ENCODE measurements at places on chromosomes 1 and 21. TPM values are rescaled to one million over a fixed set of nuclear protein-coding genes. Genes with fewer than 3 reads are reported as not detected.

- DNase-seq = no peak
Measured at GRCh38 chr1:234132795-234133194, 228.3 kb downstream of the SLC35F3 start.

DNA sequence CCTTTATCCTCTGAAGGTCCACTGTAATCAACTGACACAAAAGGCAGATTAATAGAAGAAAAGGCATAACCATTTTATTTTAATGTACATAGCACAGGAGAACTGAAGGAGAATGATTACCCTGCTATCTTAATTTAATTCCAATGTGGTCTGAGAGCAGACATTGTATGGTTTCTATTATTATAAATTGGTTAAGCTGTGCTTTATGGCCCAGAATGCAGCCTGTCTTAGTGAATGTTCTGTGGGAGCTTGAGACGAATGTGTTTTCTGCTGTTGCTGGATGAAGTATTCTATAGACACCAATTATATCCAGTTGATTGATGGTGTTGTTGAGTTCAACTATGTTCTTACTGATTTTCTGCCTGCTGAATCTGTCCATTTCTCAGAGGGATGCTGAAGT lies 25.0 kb upstream of the SLC2A1 start:
- no peak for DNase-seq

DNA sequence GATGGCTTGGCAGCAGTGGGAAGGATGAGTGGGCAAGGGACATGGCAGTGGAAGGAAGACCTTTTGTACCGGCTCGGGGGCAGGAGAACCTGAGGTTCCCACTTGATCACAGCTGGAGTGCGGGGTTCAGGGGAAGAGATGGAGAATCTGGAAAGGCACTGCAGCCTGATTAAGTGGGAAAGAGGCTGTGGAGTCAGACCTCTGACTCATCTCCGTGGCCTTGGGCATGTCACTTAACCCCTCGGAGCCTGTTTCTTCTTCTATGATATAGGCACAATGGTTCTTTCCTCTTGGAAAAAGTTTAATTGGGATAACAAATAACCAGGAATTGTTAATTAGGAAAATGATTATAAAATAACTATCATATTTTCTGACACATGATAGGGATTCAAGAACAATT lies 13.1 kb upstream of the TMEM61 start:
- no peak for DNase-seq

GRCh38 chr1:40337443-40337842 lies 20.4 kb upstream of the COL9A2 start:
- no peak for DNase-seq

GRCh38 chr1:191629836-191630235 lies 528.4 kb upstream of the RGS18 start:
- peak; percentile 9 for DNase-seq

DNA sequence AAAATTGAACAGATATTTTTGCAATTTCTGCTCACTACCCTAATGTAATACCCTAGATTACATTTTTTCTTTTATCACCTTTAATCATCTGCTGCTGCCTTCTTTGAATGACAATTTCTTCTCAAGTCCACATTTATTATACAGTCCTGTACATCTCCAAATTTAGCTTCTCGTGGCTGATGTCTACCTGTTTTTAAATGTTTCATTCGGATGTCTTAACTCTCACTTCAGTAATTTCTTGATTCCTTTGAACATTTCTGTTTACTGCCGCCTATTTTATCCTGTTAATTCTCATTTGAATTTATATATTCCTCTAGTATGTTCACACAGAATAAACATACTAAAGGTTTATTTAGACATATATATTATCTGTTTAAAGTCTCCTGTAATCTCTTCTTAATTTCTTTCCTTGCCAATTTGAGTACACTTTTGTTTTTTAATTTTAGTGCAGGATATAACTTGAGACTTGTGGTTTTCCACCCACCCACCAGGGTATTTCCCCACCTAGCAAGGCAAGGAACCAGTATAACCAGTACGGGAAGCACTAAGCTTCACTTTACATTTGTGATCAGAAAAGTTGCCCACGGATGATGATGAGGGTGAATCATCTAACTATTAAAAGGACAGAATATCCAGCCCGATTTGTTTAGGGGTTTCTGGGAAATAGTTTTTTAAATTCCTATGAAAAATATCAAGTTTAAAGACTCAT lies 12.7 kb downstream of the INSL5 start:
- DNase-seq = no peak

DNA sequence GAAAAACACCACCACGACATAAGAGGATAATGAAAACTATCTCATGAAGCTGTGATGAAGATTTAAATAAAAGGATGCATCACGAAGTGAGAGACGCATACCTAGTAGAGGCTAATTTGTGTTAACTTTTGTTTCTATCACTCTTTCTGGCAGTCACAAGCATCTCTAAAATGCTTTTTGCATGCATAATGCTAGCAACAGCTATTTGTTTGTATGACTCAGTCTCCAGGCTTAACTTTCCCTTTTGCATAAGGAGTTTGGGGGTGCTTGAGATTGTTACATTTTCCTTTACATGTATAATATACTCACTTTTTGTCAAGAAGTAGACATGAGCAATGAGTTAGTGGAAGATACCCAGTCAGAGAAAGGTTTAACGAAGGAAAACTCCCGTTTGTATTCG lies 385.4 kb downstream of the DISC1 start:
- no peak for DNase-seq

DNA sequence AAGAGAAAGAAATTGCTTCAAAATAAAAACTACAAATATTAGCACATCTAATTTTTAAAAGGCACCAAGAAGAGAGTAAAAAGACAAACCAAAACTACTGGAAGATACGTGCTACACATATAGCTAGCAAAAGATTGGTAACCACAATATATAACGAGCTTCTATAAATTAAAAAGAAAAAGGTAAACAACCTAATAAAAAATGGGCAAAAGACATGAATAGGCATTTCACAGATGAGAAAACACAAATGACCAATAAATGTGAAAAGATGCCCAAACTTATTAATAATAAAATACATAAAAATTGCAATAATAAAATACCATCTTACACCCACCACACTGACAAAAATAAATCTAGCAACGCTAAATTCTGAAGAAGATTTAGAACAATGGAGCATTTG lies 26.2 kb downstream of the LEMD1 start:
- DNase-seq = no peak

GRCh38 chr21:25503981-25504380 lies 103.3 kb downstream of the MRPL39 start:
- DNase-seq = no peak

GRCh38 chr1:177969825-177970371 lies at the start of gene SEC16B:
SEC16B (minus strand) TSS chr1:177970058; CDS start chr1:177967981, 2,077 bp downstream.
- peak; percentile 80 for DNase-seq

DNA sequence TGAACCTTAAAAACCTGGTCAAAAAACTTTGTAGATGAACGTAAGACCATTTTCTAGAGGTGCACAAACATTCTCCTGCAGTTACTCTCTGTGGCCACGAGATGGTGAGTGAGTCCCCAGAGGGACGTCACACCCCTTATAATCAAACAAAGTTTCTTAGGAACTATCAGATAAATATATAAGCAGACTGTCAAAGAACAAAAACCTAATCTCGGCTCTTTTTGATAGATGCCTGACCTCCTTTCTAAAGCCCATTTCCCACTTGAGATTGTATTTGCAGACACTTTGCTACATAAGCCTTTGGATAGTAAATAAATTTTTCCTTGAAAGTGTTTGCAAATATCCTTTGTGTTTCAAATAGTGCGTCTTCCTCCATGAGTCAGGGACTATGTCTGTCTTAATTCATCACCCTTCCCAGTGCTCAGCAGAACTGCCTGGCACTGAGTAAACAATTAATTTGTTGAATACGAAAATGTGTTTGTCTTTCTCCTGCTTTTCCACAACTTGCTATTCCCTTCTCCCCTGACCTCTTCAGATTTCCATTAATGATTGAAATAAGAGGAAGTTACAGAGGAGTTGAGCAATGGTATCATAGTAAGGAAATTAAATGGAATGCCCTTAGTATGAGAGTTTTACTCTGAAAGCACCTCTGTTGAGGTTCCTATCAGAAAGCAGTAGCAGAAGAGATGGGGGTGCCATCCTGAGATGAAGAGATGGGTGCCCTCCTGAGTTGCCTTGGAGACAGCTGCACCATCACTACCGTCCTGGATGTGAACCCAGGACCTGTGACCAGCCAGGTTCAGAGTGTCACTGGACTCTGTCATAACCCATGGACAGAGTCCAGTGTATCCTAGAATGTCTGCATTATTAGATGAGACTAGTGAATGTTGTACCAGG lies 57.8 kb upstream of the RAVER2 start:
- peak; percentile 29 for DNase-seq

- no peak for DNase-seq
Measured at GRCh38 chr1:29835874-29836273, 599.6 kb downstream of the PTPRU start.

GRCh38 chr1:101188331-101188730 lies 48.5 kb upstream of the S1PR1 start:
- DNase-seq = no peak

GRCh38 chr1:143604887-143605286 lies 366.9 kb downstream of the FAM72C start:
- no peak for DNase-seq

DNA sequence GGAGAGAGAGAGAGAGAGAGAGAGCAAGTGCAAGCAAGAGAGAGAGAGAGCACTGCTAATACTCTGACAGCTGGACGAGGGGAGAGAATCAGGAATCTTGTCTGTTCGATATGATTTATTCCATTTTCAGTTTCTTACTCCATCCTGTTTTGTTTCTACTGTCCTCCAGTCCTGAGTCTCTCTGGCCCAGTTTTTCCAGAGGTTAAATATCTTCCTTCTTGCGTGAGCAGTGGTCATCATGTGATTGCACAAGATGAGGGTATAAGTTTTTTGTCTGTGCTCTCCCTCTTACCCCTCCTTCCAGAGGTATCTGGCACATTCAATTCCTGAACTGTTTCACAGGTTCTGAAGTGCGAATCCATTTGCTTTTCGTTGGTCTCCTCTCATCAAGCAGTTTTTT lies 16.8 kb downstream of the UBE2U start:
- DNase-seq = no peak

- no peak for DNase-seq
Measured at GRCh38 chr1:11227106-11228077, 35.0 kb downstream of the MTOR start.

- no peak for DNase-seq
Measured at GRCh38 chr1:25485536-25486411, 55.1 kb downstream of the MACO1 start.

DNA sequence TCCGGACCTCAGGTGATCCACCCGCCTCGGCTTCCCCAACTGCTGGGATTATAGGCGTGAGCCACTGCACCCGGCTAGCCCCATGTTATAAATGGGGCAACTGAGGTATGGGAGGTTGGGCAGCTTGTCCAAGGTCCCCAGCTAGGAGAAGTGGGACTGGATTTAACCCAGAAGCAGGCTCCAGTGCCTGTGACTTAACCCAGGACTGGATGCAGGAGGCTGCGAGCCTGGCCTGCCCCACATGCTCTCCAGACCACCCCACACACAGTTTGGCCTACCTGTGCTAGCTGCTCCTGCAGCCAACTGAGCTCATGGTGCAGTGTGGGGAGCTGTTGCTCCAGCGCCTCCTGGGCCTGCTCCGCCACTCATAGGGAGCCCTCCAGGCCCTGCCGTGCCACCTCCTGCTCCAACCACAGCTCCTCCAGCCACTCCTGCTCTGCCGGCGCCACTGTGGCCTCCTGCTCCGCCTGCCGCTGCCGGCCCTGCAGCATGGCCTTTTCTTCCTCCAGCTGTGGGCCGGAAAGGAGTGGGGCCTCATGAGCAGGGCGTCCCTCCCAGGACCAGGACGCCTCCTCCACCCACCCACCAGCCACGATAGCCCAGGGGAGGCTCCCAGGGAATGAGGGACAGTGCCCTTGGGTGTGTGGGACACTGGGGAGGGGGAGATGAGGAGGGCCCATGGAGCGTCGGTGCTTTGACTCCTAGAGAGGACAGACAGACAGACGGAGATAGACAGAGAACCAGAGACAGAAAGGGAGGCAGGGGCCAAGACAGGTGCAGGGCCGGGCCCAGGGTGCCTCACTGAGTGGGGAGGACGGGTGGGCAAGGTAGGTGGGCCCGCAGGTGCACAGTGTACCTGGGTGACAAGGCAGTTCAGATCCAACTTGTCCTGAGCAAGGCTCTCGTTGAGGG lies 12.4 kb upstream of the NBPF1 start:
- peak; percentile 39 for DNase-seq

GRCh38 chr1:67647036-67647798 lies 37.8 kb upstream of the GADD45A start:
- no peak for DNase-seq

DNA sequence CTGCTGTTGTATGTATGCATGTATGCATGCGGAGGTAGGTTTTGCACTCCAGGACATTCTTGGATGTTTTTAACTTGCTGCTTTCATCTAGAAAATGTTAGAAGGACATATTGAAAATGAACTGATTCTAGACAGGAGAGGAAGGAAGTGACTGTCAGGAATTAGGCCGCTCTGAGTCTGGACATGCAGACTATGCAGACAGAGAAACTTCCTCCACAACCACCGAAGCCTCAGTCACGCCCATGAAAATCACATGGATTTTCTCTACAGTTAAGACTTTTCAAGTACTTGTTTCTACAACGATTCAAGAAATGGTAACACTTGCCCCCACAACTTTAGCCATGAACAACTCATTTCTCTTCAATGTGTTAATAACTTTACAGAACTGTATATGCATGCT lies 211.1 kb downstream of the SMYD3 start:
- no peak for DNase-seq

GRCh38 chr21:35024513-35024912 lies 24.6 kb downstream of the RUNX1 start:
- DNase-seq = no peak

DNA sequence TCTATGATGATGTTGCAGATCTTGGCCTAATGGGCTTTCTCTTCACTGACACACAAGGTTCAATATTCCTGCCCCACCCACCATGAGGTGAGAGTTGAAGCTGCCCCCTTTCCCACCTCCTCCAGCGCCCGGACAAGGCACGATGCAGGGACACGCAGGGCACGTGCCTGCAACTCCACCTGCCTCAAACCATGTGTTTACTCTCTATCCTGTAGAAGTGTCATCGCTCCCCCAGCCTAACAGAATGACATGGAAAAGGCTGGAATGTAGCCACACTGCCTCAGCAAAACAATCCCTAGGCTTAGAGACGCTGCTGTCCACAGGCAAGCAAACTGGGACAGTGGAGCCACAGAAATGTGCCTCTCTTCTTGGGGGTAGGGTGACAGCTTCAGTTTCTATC lies 92.9 kb upstream of the SOD1 start:
- no peak for DNase-seq

- DNase-seq = peak; percentile 70
Measured at GRCh38 chr1:215567491-215568298, 591 bp downstream of the KCTD3 start.

The FCRL2 gene
- not detected for total RNA-seq

The VHLL gene
- total RNA-seq = not detected

The MPL gene
- total RNA-seq = not detected

The SPRR1A gene
- not detected for total RNA-seq

The FNBP1L gene
- 33.4 TPM for total RNA-seq

The CLCC1 gene
- total RNA-seq = 23.1 TPM

The PCBP3 gene
- total RNA-seq = 0.75 TPM

The IGFN1 gene
- not detected for total RNA-seq

The TRIM63 gene
- not detected for total RNA-seq

The CRB1 gene
- not detected for total RNA-seq

The KRTAP6-3 gene
- total RNA-seq = not detected

The HOOK1 gene
- total RNA-seq = 25.2 TPM

The AGMAT gene
- total RNA-seq = 48.3 TPM

The LCE3B gene
- not detected for total RNA-seq

The BEST4 gene
- total RNA-seq = not detected
